NCI-H1105 treated with DMSO at 0.1 percent for 48 hours (cell line): ENCODE measurements at places on chromosomes 5 and 9.

DNA sequence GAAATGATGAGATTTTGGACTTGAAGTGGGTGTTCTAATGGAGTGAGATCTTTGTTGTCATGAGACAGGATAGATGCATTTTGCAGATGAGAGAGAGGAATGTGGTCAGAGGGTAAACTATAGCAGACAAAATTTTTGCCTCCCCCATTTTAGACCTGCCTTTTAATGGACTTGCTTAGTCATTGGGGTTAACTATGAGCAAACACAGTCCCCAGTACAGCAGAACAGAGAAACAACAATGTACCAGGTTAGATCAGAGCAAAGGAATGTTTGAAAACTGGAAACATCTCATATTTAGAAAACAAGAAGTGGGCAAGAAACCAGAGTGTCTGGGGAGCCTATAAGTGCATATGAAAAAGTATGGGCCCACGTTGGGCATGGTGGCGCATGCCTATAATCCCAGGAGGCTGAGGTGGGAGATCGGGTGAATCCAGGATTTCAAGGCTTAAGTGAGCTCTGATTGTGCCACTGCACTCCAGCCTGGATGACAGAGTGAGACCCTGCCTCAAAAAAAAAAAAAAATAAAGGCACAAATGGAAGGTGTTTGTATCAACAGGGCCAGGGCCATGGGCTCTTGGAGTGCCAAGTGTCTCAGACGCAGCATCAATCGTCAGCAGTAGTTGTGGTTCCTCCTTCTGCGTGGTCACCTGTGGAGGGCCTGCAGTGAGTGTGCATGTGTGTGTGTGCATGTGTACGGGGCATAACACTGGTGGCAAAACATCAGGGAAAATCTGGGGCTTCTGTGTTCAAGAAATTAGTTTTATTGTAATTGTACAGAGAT is 214.4 kb upstream of the S1PR3 start:
- DNase-seq = no peak

GRCh38 chr5:168836603-168837231 is 257.5 kb upstream of the PANK3 start:
- no peak for DNase-seq

DNA sequence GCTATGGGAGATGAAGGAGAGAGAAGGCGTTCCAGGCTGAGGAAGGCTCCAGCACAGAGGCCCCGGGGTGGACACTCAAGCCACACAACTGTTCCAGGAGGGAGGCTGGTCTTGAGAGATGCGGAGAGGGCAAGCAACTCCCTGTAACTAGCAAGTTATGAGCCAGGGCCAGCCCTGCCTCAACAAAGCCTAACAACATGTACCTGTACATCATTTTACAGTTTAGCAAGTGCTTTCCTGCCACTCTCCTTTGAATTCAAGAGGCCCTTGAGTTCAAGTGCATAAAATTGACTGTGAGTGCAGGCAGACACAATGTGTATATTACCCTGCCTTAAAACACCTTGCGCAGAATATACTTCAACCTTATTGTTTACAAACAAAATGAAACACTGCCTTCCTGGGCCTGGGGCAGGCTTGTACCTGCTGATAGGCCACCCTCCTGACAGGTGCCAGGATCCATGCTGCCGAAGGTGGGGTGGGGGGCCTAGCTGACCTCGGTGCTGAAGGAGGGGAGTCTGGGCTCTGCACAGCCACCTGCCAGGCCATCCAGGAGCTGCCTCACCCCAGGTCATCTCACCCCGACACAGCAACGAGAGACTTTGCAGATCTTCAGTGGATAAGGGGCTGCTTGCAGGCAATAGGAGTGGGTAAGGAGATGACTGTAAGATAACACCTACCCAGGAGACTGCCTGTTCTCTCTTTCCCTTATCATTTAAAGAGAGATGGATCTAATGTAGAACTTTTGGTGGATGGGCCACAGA is 80.0 kb downstream of the PPARGC1B start:
- DNase-seq = peak; percentile 93

GRCh38 chr5:133113331-133114061 is 61.7 kb downstream of the HSPA4 start:
- no peak for DNase-seq

DNA sequence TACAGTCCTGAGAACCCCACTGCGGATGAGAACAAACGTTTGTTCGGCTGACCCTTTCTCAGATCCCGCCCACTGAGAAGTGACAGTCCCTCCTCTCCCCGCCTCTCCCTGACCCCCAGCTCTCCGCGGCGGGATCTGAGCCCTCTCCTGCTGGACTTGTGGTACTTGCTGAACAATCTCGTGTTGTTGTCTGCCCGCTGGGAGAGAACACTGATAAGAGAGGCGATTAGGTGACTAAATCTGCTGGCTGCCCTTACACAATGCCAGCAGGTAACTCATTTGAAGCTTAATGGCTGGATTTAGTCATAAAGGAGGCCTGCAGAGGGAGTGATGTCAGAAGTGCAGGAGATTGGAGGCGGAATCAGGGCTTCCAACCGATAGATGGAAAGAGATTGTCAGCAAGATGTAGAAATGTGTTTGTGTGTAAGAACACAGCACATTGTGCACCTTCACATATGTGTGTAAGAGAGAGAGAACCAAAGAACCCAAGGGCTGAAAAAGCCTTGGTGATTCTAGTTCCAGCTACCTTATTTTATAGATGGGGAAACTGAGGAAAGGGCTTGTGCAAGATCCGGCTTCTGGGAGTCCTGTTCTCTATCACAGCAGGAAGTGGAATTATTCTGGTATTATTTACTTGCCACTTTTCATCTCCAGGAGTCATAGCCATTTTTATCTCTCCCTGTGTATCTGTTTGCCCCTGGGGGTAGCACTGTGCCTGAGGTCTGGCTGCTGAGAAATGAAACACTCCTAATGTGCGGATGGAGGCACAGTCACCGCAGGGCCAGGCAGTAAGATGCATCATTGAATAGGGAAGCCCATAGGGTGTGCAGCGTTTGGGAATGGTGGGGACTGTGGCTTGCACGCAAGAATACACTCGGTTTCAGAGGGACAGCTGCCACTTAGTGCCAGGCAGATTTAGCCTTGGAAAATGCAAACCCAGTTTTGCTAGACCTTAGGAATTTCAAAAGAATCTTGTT is 203.7 kb upstream of the MSX2 start:
- no peak for DNase-seq

- no peak for DNase-seq
Measured at GRCh38 chr5:162824360-162824759, 613.0 kb upstream of the CCNG1 start.

DNA sequence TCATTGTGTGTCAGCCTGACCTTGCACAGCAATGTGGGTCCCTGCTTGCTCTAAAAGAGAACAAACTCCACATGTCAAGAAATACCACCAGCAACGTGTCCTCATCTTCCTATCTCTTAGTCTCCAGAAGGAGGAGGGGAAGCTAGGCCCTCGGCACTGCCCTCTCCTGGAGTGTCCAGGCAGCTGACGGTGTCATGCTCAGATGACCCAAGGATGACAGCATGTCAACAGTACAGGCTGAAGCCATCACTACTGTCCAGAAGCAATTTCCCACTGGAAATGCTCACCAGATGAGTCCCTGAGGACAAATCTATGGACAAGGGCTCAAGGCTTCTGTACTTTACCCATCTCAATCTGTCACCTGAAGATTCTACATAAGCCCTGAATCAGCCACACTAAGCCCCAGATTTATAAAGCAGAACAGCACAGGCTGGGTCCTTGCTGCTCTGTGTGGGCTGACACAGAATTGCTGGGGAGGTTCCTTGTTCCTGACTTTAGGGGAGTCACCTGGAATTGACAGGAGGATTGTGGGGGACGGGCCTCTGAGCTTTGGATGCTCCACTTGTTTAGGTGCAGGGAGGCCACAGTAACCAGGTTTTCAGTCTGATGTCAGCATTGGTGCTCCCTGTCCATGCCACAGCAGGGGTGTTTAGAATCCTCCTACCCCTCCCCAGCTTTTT is 210.2 kb downstream of the DAB2IP start:
- DNase-seq = no peak

DNA sequence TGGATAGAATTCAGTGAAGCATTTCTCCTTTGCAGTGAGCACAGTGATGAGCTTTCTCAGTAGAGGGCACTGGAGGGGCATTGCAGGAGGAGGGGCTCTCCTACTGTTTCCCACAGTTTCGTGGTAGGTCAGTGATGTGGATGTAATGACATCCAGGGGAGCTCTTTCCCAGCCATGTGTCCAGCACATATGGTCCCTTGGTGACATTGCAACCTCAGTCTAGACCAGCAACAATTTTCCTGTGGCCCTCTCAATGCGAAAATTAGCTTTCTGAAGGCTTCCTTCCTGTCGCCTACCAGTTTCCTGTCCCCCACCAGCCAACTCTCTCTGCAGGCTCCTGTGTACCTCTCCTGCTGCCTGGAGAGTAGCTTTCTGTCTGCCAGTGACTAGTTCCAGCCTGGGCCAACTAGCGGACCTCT is 6.9 kb upstream of the PDCL start:
- DNase-seq = no peak

GRCh38 chr9:27489087-27489876 is 34.8 kb upstream of the IFNK start:
- DNase-seq = no peak

- DNase-seq = no peak
Measured at GRCh38 chr9:83533296-83533695, 4.9 kb downstream of the FRMD3 start.

DNA sequence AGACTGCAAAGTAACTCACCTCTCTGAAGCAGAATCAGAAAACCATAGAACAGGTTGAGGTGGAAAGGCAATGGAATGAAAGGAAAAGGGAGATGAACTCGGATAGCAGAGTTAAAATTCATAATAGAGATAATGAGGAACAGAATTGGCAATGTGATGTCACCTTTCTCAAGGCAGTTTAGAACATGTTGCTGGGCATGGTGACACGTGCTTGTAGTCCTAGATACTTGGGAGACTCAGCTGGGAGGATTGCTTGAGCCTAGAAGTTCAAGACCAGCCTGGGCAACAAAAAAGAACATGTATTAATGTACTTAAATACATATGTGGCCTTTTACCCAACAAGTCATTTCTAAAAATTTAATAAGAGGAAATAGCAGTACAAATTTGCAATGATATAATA is 81.6 kb upstream of the MIER3 start:
- no peak for DNase-seq

- DNase-seq = no peak
Measured at GRCh38 chr9:89113851-89114250, 64.8 kb downstream of the SHC3 start.

- peak; percentile 48 for DNase-seq
Measured at GRCh38 chr5:157948738-157949410, 89.9 kb upstream of the CLINT1 start.

GRCh38 chr9:104844710-104845109 is 80.8 kb downstream of the NIPSNAP3B start:
- DNase-seq = no peak

GRCh38 chr9:27065288-27065687 is 43.7 kb upstream of the TEK start:
- no peak for DNase-seq

DNA sequence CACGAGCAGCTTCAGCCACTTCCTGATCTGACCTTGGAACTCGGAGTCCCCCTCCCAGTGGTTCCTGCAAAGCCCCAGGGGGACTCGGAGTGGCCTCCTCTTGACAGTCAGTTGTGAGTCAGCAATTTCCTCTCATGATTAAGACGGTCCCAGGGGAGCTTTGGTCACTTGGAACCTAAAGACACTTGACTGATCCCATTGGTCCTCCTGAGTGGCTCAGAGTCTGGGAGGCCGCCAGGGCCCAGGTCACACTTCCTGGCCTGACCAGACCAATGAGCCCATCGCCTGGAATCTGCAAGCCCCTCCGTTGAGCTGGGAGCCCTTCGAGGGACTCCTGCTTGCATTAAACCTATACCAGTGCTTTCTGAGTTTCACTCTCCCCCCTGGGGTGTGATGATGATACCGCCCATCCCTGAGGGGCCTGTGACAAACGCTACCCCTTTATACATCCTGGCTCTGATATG is 29.1 kb downstream of the TSPAN17 start:
- DNase-seq = no peak

- DNase-seq = no peak
Measured at GRCh38 chr5:56769875-56770604, 45.3 kb upstream of the MAP3K1 start.

GRCh38 chr5:167511-167910 is 23.8 kb upstream of the LRRC14B start:
- no peak for DNase-seq

DNA sequence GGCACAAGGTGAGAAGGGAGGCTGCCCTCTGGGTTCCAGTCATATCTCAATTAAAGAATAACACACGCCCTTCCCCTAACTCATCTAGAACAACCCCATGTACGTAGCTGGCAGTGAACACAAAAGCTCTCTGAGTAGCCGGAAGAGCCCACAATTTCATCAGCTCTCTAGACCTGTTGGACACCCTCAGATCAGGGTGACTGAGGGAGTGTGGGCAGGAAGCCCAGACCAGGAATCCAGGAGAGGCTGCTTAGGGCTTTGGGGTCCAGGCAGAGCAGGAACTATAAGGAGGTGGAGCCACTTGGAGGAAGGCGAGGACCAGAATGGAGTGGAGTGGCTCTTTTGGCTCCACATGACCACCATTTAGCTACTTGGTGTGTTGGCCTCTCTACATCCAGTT is 237.4 kb downstream of the NR3C1 start:
- no peak for DNase-seq

GRCh38 chr5:154315196-154315595 is 124.7 kb downstream of the GALNT10 start:
- no peak for DNase-seq

DNA sequence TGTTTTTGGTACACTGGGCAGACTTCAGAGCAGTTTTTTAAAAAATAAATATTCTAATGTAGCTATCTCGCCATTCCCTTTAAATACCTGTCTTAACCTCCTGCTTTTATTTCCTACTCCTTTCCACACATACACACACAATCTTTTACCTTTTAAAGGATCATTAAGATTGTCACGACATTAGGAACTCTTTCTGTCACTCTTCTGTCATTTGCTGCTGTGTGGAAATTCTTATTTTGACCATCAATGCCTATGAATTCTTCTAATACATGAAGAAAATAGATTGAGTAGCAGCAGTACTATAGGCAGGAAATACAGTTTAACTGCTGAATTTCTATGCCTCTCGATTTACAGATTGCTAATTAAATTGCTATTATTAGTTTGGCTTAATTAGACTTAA is 1.8 kb downstream of the PPP1R2B start:
- DNase-seq = no peak

DNA sequence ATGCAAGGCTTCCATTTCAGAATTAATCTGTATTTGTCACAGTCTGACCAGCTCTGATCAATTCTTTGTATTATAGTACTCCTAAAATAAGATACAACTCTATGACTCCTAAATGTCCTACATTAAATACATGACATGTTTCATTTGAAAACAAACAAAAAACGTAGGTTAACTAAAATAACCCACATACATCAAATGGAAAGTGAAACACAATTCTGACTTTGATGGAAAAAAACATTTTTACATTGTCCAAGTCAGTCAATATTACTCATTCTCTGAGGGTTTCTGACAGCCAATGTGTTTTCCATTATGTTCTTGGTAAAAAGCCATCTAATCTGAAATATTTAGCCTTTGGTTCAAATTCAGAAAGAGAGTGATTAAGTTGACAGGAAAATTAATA is 8.7 kb downstream of the HMGCS1 start:
- no peak for DNase-seq

DNA sequence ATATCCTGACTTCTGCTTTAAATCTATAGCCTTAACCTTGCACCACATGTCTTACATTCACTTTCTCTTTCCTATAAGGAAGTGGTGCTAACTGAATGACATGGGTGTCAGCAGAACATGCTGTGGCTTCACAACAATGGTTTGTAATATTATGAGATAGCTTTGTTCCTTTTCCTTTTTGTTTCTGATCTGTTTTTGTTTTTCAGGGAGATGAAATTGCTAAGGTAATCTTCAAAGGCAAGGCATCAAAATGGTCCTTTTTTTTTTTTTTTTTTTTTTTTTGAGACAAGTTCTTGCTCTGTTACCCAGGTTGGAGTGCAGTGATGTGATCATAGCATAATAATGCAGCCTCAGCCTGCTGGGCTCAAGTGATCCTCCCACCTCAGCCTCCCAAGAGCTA is 53.6 kb upstream of the RANBP6 start:
- no peak for DNase-seq
